ENCODE measurements at places on chromosomes 4 and X. TPM values are rescaled to one million over a fixed set of nuclear protein-coding genes. Genes with fewer than 3 reads are reported as not detected.
A peak's percentile ranks its signal among the peaks of the same experiment; 100 is the strongest.

GRCh38 chr4:22522706-22523501 lies 7.0 kb upstream of the ADGRA3 start:
- DNase-seq, result no peak

Gene FHL1
- total RNA-seq, result 745 TPM

Gene ITM2A
- 565 TPM for total RNA-seq

- DNase-seq, result no peak
Observed at GRCh38 chrX:73400136-73400748, 46.6 kb upstream of the CDX4 start.

DNA sequence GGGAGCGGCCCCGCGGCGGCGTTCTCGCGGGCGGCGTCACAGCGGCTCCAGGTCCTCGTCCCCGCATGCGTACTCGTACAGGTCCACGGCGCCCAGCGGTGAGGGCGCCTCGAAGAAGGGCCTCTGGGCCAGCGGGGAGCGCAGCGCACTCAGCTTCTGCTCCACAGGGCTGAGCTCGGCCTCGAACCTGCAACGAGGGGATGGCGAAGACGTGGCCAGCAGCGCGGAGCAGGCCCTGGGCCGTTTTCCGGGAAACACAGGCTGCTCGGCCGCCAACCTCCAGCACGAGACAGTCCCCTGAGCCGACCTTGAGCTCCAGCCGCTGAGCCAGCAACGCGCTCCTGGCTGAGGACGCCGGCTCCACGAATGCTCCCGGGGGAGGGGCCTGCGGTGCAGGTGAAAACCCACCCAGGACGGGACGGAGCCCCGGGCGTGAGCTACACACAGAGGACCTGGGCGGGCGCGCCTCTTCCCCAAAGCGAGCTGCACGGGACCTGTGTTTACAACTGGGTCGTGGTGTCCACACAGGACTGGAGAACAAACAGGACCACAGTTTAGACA lies 15.8 kb upstream of the GTPBP6 start:
- no peak for DNase-seq

DNA sequence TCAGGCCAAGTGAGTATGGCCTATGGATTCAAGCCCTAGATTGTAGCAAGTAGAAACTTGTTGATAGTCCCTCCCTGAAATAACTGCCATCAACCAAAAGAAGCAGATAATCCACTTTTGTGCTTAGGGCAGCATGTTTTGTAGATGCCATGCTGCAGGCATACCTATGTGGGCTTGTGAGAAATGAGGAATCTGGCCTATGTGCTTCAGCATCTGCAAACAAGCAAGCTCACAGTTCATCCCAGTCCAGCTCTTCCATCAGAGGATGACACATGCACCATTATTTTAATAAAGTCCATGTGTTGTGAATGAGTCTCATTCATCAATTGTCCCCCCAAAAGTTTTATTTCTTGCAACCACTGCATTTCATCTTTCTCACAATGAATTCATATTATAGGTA lies 421.9 kb upstream of the DIPK2B start:
- DNase-seq, result no peak

DNA sequence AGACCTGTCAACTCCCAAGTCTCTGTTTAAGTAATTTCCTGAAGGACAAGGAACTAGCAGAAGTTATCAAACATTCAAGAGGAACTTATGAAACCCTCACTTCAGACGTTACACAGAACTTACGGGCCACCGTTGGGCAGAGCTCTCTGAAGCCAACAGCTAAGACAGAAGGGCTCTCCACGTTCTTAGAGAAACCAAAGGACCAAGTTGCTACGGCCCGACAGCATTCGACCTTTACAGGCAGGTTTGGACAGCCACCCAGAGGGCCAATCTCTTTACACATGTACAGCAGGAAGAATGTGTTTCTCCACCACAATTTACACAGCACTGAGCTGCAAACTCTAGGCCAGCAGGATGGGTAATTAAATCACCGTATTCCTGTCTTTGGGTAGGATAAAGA lies 705.1 kb upstream of the GRID2 start:
- no peak for DNase-seq

DNA sequence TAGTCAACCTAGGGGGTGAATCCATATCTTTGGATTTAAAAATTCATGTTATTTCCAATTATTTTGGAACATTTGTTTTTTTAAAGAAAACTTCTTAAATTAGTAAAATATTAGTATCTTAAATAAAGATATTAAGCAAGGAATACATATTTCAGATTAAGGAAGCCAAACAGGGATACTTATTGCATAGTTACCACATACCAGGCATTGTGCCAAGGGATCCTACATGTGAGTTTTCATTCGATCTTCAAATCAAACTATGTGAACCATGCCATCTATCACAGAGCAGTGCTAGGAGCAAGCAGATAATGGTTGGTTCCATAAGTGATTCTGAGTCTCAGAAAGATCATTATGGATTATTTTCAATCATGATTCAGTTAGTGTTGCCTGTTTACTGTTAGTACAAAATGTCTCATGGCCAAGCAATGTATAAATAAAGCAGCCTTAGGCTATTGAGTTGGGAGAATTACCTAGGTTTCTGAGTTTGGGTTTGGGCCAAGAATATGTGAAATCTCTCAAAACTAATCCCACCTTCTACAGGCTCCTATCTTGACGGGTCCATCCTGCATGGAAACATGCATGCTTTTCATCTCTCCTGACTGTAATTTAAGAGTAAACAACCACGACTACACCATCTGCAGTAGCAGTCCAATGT lies 176.7 kb downstream of the NPFFR2 start:
- DNase-seq, result no peak

- DNase-seq, result no peak
Observed at GRCh38 chrX:154327038-154327820, 31.6 kb downstream of the TKTL1 start.

DNA sequence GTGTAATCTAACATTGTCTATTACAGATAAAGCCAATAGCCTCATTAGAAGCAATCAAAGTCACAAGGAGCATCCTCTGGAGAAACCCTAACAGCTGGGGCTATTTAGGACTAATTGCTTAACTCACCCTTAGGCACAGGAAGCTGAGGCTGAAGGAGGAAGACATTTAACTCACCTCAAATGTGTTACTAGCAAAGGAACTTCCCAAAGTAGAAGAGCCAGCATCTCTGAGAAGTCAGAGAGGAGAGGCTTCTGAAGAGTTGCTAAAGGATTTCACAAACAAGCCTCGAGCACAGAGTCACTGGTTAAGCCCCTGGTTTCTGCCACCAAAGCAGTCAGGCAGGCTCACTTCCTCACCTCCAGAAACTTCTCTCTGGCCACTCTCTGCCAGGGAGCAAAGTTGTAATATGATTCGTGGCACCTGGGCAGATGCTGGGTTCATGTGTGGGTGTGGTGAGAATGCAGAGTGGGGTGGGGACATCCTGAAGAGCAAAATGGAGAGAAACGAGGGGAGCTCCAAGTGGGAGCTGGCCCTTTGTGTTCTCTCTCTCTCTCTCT lies 201.3 kb downstream of the HS6ST2 start:
- no peak for DNase-seq

Gene CSAG3
- total RNA-seq, result not detected

DNA sequence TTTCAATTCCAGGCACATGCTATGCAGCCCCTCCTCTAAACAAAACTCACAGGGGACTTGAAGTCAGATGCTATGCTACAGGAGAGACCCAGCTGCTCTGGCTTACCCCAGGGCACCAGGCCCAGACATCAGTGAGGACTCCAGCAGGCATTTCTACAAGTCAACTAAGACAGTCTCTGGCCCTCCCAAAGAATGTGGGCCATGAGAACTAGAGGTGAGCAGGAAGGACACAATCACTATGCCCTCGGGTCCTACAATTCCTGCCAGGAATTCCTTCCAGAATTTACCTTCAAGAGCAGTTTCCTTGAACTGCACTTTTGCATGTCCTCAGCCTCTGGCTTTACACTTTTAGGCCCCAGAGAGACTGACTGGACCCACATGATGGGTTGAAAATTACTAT lies 17.4 kb downstream of the TMEM192 start:
- no peak for DNase-seq

Gene MMRN1
- total RNA-seq, result 122 TPM

GRCh38 chr4:176156656-176157055 lies 38.7 kb downstream of the SPATA4 start:
- no peak for DNase-seq

Gene CXCL8
- total RNA-seq, result not detected

DNA sequence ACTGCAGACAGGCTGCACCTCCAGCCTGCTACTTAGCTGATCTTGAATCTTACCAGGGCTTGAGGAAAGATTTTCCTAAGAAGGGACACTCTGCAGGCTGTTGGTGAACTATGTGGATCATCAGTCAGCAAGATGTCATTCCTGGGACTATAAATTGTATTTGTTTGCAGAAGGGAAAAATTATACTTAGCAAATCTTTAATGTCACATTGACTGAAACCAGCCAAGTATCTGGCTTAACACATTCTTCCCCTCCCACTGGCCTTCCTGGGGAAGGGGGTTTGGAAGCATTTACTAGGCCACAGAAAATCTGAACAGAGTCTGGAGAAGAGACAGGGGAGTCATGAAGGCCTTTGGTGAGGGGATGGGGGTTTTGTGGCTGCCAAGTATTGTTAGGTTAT lies 156.7 kb upstream of the EOLA2 start:
- DNase-seq, result no peak

Gene MAGEA9B
- not detected for total RNA-seq

DNA sequence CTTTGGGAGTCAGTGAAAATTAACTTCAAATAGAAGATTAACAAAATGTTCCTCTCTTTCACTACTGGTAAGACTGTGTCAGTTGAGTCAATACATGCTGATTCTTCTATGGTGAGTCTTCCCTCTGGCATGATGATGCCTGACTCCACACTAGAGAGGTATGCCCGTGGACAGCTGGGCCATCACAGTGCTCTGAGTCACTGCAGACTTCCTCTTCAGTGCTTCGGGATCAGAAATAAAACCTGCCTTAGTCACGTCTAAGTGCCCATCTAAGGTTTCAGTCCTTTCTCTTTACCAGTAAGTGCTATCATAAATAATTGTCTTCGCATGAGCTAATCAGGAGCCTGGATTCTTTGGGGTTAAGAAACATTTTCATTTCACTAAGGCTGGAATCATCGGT lies 1.6 kb upstream of the ASB5 start:
- DNase-seq, result peak; percentile 24

Gene ANOS1
- total RNA-seq, result 10.6 TPM

- no peak for DNase-seq
Observed at GRCh38 chr4:5927747-5928146, 34.9 kb upstream of the CRMP1 start.

Data from uterus (tissue), 4 donors.